ENCODE measurements at places on chromosomes 7 and 10. TPM values are rescaled to one million over a fixed set of nuclear protein-coding genes. Genes with fewer than 3 reads are reported as not detected.
A peak's percentile ranks its signal among the peaks of the same experiment; 100 is the strongest.

DNA sequence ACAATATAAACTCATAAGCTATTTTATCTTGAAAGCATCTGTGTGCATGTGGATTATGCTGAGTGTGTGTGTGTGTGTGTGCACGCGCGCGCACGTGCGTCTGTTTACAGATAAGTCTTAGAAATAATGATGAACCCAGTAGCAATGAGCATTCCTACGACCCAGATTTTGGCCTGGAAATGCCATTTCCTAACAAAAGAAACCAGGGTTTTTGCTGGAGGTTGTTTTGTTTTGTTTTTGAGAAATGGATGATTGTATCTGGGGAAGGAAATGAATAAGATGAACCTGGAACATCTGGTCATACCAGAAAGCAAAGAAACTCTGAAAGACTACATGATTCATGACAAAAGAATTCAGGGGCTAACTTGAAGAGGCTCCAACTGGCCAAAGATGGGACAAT lies 22.1 kb upstream of the LMOD2 start:
- no peak for DNase-seq

GRCh38 chr10:112756235-112756527 lies 193.9 kb upstream of the TCF7L2 start:
- DNase-seq = no peak

DNA sequence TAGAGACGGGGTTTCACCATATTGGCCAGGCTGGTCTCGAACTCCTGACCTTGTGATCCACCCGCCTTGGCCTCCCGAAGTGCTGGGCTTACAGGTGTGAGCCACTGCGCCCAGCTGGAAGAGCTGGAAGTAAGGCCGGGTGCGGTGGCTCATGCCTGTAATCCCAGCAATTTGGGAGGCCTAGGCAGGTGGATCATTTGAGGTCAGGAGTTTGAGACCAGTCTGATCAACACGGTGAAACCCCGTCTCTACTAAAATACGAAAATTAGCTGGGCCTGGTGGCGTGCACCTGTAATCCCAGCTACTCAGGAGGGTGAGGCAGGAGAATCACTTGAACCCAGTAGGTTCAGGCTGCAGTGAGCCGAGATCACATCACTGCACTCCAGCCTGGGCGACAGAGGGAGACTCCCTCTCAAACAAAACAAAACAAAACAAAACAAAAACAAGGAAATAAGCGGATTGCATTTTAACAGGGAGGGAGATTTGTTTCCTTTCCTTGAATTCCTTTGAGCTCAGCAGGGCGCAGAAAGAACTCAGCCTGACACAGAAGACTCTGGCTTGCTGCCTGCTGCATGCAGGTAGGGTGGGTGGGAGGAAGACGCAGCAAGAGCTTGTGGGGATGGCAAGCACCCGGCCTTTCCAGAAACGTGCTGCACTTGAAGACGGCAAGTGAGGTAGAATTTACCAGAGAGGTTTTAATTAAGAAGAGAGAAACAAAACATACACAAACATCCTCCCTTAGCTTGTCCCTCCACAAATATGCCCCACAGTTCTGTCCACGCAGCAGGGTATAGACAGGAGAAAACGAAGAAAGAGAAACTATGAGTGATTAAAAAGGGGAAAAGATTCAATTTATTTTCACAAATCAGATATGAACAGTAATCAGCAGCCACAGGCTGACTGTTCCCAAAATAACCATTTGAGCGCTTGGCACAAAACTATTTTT lies 148.0 kb downstream of the RNF216 start:
- peak; percentile 43 for DNase-seq

- no peak for DNase-seq
Measured at GRCh38 chr10:99564361-99564760, 31.6 kb downstream of the NKX2-3 start.

DNA sequence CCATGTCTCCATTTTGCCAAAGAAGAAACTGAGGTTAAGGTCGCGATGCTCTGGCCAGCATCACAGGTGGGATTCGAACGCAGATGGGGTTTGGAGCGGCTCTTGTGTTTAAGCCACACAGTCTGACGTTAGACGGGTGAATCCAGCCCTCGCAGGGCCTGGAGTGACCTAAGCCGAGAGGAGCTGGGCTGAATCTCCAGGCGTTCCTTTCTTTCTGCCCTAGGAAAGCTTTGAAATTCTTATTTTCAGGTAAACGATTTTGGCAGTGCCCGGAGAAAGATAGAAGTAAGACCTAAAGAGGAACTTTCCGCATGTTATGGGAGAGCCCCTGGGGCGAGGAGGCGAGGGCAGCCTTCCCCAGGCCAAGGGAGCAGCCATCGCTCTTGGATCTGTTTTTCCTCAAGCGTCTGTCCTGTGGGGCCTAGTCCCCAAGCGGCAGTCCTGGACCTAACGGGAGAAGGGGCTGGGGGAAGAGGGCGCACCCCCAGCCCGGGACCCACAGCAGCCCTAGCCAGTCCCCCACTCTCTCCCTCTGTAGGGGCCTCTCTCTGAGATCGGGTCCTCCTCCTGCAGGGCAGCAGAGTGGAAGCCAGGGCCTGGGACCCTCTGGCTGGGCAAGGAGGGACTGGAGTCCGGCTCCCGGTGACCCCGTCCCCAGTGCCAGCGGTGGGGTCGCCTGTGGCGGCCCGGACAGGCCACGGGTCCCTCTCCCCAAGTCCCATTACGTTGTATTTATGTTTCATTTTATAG lies 8.9 kb upstream of the LBX1 start:
- DNase-seq = no peak

GRCh38 chr7:50795253-50795652 lies 12.6 kb upstream of the GRB10 start:
- peak; percentile 27 for DNase-seq

GRCh38 chr10:64134676-64135075 lies 613.5 kb downstream of the REEP3 start:
- no peak for DNase-seq

- DNase-seq = peak; percentile 52
Measured at GRCh38 chr7:1758028-1758858, 88.2 kb downstream of the ELFN1 start.

DNA sequence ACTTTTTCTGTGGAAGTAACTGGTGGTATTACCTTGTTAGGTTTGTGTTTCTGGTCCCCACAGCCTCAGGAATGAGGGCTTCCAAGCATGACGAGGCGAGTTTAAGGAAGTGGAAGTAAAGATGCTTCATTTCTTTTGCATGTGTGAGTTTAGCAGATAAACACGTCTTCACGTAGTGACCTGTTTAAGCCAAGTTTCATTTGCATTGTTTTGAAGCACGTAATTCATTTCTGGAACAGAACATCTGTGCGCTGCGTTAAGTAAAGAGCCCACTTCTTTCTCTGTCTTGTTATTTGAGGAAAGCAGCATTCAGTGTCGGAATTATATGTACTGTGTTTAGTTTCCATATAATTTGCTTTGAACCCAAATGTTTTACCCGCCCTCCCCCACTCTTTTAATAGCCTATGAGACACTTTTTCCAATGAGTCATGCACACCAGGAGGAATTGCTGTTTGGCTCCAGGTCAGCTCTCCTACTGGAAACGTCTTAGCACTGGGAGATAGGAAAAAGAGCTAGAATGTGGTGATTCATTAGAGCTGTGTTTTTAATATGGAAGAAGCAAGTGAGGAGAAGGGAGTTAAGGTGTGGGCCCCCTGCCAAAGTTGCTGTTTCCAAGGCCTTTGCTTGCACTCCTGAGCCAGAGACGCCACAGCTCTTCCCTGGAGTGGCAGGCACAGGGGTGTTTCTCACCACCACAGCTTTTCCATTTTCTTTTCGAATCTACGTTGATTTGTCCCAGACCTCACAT lies 36.7 kb downstream of the BTBD16 start:
- peak; percentile 91 for DNase-seq

- DNase-seq = no peak
Measured at GRCh38 chr7:112802406-112802805, 12.2 kb upstream of the TMEM168 start.

GRCh38 chr7:14899030-14899429 lies 3.5 kb downstream of the DGKB start:
- peak; percentile 12 for DNase-seq

DNA sequence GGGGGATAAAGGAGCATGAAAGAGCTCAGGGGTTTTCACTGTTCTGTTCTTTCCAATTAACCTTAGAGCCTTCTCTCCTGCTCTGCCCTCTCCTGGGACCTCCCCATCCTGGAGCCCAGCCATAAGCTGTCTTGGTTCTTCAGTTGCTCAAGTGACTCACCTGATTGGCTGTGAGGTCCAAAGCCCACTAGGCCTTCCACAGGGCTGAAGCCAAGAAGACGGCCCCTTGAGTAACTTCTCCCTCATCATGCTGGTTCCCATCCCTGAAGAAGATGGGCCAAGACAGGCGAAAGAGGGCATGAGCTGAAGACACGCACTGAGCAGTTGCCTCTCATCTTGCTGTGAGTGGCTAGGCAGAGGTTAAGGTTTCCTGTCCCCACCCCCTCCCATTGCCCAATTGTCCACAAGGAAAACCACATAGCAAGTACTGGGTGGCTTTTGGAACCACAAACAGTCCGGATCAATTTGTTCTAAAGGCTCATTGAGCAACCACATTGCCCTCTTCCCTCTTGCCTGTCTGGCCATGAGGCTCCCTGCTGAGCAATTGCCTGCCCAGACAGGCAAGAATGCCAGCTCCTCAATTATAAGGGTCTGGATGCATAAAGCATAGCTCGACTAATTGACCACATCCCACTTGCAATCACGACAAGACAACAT lies 43.9 kb upstream of the GPAM start:
- no peak for DNase-seq

- DNase-seq = no peak
Measured at GRCh38 chr7:108088729-108089128, 41.4 kb downstream of the LAMB4 start.

Gene UNC5B
- 7.1 TPM for total RNA-seq

Gene DPYSL4
- 2.2 TPM for total RNA-seq

Gene WIPF3
- total RNA-seq = 3.4 TPM

Gene CTTNBP2
- 13.1 TPM for total RNA-seq

Gene MOGAT3
- not detected for total RNA-seq

Gene STEAP2
- 15.5 TPM for total RNA-seq

Gene HPS1
- total RNA-seq = 12.0 TPM

Gene LIPJ
- total RNA-seq = 0.21 TPM

Gene MAT1A
- 0.31 TPM for total RNA-seq

Gene PRRT4
- 7.6 TPM for total RNA-seq

All from tongue (tissue), 3 donors.